ENCODE measurements at places on chromosomes 4 and X. TPM values are rescaled to one million over a fixed set of nuclear protein-coding genes. Genes with fewer than 3 reads are reported as not detected.
A peak's percentile ranks its signal among the peaks of the same experiment; 100 is the strongest.

KLHL4 gene
- polyA plus RNA-seq: 6.5 TPM

ZCCHC18 gene
- polyA plus RNA-seq: 6.1 TPM

GC gene
- 0.18 TPM for polyA plus RNA-seq

USP51 gene
- polyA plus RNA-seq: 13.9 TPM

IL15 gene
- 2.5 TPM for polyA plus RNA-seq

FRMPD3 gene
- polyA plus RNA-seq: 0.50 TPM

DNA sequence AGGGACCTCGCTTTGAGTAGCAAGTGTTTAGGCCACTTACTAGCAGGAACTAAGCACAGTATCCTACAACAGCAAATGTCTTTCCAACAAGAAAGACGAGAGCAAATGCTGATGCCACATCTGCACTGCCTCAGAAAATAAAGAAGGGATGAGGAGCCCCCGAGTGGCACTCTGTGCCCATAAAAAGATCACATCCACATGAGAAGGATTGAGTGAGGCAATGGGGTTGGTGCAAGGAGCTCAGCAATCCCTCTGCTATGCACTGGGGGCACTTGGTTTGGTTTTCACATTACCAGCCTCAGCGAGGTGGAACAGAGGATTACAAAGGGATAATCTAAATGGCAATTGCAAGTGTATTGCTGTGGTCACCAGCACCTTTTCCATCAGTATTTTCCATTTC is 252.8 kb upstream of the SLC7A11 start:
- DNase-seq: no peak

RIBC1 gene
- 4.8 TPM for polyA plus RNA-seq

GRCh38 chr4:64539234-64539849 is 130.1 kb upstream of the TECRL start:
- peak; percentile 60 for DNase-seq

Measured in left kidney (tissue), 8 donors.